ENCODE measurements at places on chromosomes 7 and 10.

DNA sequence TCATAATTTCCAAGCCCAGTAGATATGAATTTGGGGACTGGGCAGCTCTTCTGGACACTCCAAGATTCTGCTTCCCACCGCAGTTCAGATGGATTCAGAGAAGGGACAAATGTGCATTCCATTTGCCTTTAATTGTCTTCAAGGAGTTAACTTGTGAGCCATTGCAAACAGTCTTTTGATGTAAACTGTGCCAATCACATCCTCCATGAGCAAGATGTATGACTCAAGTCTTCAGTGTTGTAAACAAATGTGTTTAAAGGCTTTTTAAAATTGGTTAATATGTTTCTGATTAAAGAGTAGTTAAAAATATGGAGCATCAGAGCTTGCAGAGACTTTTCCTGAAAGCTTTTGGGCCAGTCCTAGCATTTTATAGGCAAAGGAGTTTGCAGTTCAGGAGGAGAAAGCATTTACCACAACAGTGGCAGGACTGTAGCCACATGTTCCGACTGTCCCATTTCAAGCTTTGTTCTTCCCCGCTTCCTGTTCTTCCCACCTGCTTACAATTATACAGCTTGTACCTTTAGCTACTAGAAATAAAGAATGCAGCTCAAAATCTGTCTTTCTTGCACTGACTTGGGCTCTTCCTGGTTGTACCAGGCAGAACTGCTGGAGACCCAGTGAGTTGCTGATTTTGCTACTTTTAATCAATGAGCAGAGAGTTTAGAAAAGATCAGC, 6.2 kb downstream of the SLC18A2 start:
- no peak for DNase-seq

DNA sequence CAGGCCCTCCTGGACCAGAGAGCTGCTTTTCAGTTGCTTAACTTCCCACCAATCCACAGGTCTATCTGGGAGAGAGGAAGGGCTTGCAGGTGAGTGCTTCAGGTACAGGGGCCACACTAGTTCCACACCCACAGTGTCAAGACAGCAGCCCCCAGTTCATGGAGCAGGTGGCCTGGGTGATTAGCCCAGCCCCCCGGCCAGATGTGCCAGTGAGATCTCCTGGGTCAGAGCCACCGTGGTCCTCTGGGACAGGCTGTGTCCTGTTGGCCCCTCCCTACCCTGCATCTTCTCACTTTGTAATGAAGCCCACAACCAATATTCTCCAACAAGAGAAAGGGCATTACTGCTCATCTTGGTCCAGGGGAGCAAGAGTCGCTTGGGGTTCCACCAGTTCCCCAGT, 30.6 kb downstream of the DRGX start:
- DNase-seq = no peak

GRCh38 chr7:42768045-42768444, 143.8 kb downstream of the C7orf25 start:
- DNase-seq = no peak

DNA sequence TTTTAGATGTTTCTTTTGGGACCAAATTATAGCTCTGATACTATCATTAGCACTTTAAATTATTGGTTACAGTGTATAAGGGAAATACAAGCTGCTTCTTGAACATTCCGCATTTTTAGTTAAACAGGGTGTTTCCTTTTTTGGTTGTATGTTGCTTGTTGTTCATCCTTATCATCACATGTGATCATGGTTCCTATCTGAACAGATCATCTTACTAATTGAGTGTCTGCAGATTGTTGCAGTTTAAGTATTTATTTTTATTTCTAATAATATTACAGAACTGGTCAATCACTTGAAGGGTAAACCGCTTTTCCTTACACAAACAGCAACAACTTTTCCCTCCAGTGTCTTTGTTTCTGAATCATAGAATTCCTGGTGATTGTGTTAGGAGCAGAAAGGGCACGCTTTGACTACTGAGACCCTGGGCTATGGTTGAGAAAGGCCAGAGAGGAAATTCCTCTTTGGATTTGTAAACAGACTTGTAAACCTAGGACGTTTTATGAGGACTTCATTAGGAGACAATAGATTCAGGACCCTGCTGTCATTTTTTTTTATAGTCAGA, 37.2 kb downstream of the CHN2 start:
- DNase-seq = no peak

GRCh38 chr10:130723704-130724103, 587.5 kb downstream of the GLRX3 start:
- DNase-seq = no peak

- DNase-seq = no peak
Measured at GRCh38 chr7:105278973-105279687, 109.6 kb downstream of the SRPK2 start.

DNA sequence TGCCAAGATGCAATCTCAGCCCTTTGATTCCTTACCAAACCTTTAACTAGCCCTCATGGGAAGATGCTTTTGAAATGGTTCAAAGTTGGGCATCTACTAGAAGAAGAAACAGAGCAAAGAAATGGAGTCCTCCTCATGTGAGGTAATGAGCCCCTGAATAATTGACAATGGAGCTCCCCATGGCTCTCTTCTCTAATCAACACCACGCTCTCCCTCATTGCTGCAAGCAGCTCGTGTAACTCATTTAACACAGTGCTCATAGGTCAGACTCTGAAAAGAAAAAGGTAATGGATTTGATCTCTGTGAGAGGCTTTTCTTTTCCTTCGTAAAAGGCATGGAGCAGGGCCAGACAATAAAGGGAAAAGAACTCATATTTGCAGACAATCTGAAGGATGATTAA, 312.8 kb downstream of the PHTF2 start:
- no peak for DNase-seq

DNA sequence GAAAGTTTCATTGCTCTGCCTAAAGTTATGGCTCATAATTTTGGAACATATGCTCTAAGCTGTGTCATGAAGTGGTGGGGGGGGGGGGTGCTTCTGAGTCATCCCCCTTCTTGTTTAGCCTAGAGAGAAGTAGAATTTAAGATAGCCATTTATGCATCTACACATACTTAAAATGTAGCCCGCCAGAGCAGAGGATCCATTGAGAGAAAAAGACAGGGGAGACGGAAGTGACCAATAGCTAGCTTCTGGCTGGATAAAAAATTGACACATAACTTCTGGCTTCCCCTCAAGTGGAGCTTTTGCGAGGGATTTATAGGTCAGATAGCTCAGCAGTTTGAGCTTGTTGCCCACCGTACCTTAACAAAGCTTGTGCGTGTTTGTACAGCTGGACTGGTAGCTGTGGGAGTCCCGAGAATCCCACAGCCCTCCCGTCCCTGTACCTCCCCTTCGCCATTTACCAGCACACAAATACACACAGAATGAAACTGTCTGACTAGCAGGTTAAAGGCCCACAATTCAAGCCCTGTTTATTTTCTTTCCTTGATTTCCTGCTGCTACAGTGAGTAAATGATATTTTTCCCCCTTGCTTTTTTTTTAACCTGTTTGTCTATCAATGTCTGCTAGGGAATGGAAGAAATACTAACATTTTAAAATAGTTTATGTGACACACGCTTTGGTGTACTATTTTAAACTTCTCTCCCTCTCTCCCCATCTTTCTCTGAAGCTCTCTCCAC, 232.6 kb upstream of the FERD3L start:
- DNase-seq = no peak

GRCh38 chr7:3649678-3650440, 348.8 kb downstream of the SDK1 start:
- no peak for DNase-seq

- DNase-seq = no peak
Measured at GRCh38 chr10:121084016-121084674, 233.0 kb downstream of the WDR11 start.

GRCh38 chr10:113226831-113227445, 276.9 kb downstream of the TCF7L2 start:
- DNase-seq = no peak

DNA sequence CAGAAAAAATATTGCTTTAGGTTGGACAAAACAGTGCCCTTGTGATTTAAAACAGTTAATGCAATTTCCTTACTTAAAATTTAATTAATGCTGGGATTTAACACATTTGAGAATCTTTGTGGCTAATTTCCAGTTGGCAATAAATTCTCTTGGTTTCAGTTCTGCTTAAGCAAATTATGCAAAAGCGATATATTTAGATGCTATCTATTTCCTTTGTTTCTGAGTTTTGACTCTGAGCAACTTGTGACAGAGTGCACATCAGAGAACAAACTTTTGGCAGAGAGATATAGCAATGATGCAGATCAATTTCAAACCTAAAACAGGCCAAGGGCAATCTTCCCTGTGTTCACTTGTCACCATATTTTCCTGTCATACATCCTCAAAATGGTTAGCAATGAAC, 933.6 kb upstream of the ZWINT start:
- DNase-seq = no peak

DNA sequence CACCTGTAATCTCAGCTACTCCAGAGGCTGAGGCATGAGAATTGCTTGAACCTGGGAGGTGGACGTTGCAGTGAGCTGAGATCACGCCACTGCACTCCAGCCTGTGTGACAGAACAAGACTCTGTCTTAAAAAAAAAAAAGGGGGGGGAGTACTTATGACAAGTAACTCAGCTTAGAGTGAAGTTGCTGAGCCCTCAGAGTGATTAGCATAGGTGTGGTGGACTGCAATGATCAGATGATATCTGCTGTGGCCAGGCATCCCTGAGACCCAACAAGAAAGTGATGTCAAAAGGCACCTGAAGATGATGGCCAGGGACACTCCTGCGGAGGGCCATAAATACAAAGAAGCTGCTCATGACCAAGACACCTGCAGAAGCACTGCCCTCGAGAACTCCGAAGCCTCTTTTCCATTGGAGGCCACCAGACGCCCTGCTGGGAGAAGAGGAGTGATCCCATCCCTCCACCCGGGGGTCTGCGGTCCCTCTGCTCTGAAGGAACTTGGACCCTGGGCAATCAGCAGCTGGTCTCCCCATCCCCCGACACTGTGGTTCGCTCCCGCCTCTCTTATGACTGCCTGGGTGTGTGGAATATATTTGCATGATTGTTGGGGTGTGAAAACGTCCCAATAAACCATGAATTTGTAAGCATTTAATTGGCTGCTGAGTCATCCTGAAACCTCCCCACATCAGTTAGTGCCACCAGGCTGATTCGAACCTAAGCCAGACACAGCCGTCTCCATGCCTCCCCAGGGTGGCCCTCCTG, 46.0 kb downstream of the RASGEF1A start:
- peak; percentile 2 for DNase-seq

DNA sequence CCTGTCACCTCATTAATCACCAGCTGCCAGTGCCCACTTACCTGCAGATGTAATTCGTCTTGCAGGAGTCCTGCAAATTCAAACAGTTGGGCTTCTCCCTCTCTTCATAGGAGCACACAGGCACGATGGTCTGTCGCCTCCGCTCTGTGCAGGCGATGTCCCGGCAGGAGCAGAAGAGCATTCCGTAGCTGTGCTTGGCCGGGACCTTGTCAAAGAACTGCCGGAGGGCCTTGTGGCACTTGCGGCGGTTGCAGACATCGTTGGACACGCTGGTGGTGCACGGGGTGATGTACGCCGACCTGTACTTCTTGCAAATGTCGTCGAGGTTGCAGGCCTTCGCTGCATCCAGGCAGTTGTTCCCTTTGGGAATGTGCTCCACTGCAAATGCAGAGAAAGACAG, 147.8 kb downstream of the GFRA1 start:
- no peak for DNase-seq

DNA sequence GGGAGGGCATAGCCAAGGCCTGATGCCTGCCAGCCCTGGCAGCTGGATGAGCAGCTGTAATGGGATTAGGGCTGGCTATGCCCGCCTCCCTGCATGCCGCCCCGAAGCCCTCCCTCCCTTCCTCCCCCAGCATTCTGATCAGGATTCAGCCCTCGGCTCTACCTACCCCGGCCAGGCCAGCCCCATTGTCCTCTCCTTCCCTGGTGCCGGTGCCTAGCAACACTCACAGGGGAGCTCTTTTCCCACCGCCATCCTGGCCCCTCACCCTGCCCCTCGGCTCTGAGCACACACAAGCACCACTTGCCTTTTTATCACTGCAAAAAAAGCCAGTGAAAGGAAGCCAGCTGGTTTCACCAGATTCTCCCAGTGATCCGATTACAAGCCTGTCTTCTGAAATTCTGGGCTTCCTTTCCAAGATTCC, 9.0 kb upstream of the ADCYAP1R1 start:
- no peak for DNase-seq

GRCh38 chr10:119177708-119178371, 772 bp downstream of the PRDX3 start:
- DNase-seq = peak; percentile 58

- DNase-seq = no peak
Measured at GRCh38 chr7:134480730-134481129, 21.8 kb upstream of the AKR1B1 start.

- no peak for DNase-seq
Measured at GRCh38 chr7:90839316-90839715, 243.2 kb downstream of the CDK14 start.

- DNase-seq = no peak
Measured at GRCh38 chr10:33288127-33288526, 46.3 kb downstream of the NRP1 start.

GRCh38 chr10:78894841-78895195, 173.9 kb upstream of the ZMIZ1 start:
- DNase-seq = no peak

DNA sequence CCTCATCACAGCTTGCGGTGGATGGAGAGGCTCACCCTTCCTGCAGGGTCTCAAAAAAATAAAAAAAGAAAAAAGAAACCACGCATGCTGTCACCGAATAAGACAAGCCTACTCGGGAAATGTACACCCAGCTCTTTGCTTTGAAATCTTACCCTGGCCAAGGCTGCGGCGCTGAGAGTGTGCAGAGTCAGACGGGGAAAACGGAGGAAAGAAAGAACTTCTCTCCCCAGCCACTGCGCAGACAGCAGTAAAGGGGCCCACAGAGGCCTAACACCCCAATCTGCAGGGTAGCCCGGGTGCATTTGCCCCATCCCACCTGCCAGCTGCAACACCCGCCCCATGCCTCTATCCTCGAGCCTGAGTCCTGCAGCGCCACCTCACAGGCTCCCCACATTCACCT, 14.8 kb downstream of the SLIT1 start:
- no peak for DNase-seq

- no peak for DNase-seq
Measured at GRCh38 chr7:25735674-25736242, 416.2 kb upstream of the NFE2L3 start.

DNA sequence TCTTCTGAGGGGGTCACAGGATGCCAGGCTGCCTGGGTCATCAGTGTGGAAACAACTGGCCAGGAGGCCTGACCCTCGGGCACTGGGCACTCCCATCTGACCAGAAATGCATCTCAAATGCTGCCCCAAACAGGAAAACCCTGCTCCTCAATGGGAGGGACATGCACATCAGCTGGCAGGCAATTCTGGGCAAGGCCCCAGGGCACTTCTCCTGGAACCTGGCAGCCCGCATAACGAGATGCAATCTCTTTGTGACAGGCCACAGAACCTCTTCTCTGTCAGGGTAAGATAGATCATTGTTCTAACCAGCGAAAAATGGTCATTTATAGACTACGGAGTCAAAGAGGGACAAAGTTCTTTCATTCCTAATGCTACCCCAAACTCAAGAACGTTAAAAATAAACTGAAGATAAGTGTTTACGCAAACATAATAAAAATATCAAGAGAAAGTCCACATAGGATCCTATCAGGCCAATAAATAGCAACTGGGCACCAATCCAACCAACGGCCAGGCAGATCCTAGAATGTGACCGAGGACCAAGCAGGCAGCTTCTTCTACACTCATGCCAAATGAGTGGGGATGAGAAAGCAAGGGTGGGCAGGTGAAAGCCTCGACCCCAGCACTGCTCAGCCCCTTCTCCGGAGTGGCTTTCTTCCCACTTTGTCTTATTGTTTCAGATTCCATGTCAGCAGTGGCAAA, 212.3 kb downstream of the TCERG1L start:
- no peak for DNase-seq

GRCh38 chr7:121406944-121407343, 10.8 kb upstream of the FAM3C start:
- no peak for DNase-seq
